Right forelimb (tissue), 1 donor: ENCODE measurements at places on chromosomes 7 and 10.
A peak's percentile ranks its signal among the peaks of the same experiment; 100 is the strongest.

- DNase-seq, result peak; percentile 27
Observed at GRCh38 chr7:128887169-128888038, 23.1 kb downstream of the KCP start.

- DNase-seq, result no peak
Observed at GRCh38 chr10:95444792-95445191, 116.4 kb downstream of the SORBS1 start.

GRCh38 chr7:23422909-23423308 lies 47.4 kb downstream of the IGF2BP3 start:
- no peak for DNase-seq

- DNase-seq, result no peak
Observed at GRCh38 chr10:54282012-54282411, 519.0 kb downstream of the PCDH15 start.

DNA sequence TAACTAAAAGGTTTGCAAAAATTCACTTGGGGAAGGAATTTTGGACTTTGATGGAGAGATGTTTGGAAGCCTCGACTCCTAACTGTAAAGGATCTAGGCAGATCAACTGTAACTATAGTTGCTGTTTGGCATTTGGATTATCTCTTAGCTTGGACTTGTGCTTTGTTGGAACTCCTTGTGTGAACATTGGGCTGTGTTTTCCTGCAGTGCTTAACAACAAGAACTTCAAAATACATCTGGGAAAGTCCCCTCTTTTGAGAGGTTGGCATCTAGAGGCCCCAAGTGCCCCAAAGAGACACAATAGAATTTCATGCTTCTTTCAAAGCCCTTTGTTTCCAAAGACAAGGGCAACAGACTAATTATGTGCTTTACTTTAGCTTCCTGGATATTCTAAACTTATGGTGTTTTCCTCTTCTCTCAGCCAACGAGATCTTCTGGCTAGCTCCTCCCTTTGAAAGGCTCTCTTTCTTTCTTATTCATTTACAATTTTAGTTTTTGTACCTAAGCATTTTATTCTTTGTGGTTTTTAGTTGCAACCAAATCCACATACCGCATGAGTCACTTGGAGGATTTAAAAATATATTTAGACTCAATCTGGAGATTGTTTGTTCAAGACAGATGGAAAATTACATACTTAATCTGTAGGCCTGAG lies 11.6 kb downstream of the ABCA13 start:
- no peak for DNase-seq

DNA sequence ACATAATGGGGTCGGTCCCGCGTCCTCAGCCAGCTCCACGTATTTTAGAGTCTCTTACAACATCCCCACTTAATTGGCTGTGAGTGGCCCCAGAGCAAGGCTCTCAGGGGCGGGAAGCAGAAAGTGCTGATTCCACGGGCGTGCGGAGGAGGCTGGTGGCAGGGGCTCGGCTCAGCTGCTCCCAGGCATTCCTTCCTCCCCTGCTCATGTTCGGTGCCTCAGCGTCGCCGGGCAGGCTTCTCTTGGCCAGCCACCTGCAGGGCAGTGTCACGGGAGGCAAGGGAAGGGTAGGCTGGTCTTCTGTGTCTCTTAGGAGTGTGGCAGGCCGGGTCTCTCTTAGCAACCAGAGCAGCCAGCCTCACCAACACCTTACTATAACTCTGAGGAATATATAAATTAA lies 33.8 kb downstream of the IL15RA start:
- peak; percentile 66 for DNase-seq

- no peak for DNase-seq
Observed at GRCh38 chr10:76640806-76641205, 996.8 kb downstream of the KCNMA1 start.

DNA sequence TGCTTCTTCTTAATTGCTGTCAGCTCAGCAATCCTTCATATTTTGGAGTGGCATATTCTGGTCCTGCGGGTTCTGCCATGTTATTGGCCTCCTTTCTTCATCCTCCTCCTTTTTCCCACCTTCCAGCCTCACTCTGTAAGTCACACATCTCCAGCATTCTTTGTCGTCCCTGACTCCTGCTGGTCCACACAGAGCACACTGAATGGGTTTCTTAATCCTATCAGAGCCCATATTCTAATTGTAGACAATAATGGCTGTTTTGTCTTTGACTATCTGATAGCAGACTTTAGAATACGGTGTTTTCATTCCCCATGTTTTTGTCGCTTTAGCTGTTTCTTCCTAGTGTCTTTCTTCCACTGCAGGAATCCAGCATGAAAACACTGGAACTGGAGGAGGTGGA lies 389.6 kb downstream of the REEP3 start:
- DNase-seq, result no peak

GRCh38 chr7:117427258-117427701 lies at the start of gene ASZ1:
TSS of gene ASZ1 (minus strand) at chr7:117427493. CDS start at chr7:117427460, 33 bp downstream.
- DNase-seq, result no peak

DNA sequence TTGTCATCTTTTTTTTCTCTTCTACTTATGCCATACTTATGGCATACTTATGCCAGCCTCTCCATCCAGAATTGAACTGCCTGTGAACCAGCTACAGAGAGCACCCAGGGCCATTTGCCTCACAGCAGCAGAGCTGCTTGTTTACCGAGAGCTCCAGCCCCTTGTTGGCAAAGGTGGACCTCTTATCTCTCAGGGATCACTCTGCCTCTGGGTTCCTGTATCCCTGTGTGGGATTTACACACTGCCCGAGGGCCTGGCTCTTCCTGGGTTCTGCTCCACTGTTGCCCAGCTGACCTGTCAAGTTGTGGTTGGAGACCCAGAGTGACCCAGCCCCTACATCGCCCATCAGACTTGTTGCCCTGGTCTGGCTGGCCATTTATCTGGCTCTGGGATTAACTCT lies 22.3 kb downstream of the MRPS33 start:
- DNase-seq, result no peak

DNA sequence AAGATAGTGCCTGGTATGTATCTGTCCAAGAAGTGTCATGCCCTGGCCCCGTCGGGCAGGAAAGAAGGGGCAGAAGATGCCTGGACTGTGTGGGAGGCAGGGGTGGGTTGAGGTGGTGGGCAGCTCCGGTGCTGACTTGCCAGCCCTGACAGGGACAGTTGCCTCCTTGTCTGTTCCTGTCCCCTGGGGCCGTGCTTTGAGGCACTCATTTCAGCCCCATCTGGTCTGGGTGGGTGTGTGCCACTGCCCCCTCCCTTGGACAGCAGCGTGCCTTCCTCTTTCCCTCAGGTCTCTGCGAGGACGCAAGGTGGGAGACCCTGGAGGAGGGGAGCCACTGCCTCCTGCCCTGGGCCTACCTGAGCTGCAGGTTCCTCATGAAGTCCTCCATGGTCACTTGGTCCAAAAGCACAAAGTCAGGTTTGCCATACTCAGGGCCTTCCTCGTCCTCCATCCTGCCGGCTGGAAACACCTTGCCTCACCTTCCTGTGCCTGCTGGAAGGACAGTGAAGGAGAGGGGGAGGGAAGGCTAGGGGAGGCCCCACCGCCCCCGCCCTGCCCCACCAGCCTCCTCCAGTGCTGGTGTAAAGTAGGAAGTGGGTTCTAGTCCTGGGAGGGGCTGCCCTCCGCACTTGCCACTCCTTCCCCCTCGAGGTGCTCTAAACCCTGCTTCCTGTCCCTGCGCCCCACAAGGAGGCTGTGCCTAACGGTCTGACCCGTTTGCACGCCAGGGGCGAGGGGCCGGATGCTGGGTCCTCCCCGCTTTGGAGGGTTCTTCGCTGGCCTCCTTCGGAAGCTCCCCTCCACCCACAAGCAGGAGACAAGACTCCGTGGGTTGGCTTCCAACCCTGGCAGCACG lies at the start of gene MYO1G:
Gene MYO1G, minus strand, starts transcription at position 505 of the 856 bp plus-strand sequence. Its CDS starts 54 bp downstream, at position 451.
- no peak for DNase-seq

DNA sequence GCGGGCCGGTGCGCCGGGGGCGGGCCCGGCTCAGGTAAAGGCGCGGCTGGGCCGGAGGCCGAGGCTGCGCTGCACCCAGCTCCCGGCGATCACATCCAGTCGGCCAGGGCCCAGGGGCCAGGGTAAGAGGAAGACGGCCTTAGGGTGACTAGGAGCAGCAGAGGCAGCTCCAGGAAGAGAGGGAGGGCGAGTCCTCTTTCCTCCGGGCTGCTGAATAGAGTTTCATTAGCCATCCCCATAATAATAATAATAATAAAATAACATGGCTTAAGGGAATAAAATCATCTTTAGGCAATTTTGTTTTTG lies 44.8 kb upstream of the CDK1 start:
- DNase-seq, result no peak

- peak; percentile 70 for DNase-seq
Observed at GRCh38 chr10:124534231-124534798, 72.7 kb downstream of the LHPP start.

GRCh38 chr10:43340619-43341018 lies 30.8 kb upstream of the FXYD4 start:
- DNase-seq, result peak; percentile 23

DNA sequence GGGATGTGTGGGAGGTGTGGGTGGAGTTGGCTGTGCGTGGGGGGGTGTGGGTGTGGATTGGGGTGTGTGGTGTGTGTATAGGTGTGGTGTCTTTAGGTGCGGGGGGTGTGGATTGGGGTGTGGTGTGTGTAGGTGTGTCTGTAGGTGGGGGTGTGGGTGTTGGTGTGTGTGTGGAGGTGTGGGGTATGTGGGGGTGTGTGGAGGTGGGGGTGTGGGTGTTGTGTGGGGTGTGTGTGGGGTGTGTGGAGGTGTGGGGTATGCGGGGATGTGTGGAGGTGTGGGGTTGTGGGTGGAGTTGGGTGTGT lies 33.9 kb downstream of the SPDYE17 start:
- no peak for DNase-seq

DNA sequence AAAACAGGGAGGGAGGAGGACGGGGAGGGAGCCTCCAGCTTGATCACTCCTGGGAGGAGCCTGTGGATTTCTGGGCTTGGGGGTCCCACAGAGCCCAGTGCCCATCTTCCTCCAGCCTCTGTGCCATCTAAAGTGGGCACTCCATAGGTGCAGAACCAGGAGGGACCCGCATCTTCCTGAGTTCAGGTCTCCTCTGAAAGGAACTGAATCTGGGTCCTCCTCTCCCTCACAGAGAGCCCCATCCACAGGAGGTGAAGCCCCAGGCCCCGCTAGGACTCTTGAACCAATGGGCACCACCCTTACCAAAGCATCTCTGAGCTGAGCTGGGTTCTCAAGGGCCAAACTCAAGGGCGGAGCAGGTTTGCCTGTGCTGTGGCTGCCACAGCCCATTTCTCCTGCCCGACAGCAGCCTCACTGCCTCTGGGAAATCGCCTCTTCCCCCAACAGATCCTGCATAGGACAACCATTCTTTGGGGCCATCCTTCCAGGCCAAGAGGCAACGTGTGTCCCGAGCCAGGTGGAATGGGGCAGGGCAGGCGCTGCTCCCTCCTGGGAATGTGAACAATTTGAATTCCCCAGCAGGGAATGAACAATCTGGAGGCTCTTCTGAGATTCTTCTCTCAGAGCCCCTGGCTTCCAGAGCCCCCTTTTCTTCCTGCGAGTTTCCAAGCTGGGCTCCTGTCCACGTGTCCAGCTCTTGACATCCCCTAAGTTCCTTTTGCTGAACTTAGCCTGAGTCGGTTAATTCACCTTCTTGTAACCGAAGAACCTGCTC lies 411.0 kb upstream of the FOXK1 start:
- no peak for DNase-seq

- no peak for DNase-seq
Observed at GRCh38 chr10:74488907-74489306, 337.5 kb upstream of the KAT6B start.

GRCh38 chr7:51031216-51031615 lies 248.5 kb upstream of the GRB10 start:
- DNase-seq, result peak; percentile 27

DNA sequence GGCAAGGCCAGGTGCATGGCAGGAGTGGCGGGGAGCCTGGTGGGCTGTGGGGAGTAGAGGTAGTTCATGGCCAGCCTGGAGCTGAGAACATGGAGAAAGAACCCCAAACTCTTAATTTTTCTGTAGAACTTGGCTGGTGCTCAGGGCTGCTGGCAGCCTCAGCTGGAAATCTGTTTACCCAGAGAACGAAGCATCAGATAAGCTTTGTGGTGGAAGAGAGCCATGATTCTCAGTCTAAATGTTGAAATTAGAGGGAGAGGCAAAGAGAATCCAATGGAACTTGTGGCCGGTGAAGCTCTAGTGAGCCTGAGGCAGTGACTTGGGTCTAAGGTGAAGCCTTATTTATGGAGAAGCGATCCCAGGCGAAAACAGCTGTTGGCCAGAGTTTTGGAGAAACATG lies 126.4 kb downstream of the CCDC3 start:
- no peak for DNase-seq

DNA sequence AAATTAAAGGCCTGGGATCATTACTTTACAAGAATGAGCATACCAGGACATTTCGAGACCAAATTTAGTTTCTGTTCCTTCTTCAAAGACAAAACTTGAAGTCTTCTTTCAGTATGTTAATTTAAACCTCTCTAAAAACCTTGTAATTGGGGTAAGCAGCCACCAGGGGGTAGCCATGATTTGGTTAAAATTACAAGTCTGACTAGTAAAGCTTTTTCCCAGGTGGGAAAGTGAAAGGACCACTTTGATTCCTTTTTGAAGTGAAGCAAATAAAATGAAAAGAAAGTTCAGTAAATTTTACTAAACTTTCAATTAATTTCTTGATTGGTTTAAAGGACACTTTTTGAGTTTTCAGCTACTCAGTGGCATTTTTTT lies 294.3 kb downstream of the BBS9 start:
- no peak for DNase-seq

- peak; percentile 9 for DNase-seq
Observed at GRCh38 chr7:27125986-27126394, 4.6 kb downstream of the HOXA4 start.

- peak; percentile 24 for DNase-seq
Observed at GRCh38 chr7:149884016-149884415, 10.2 kb downstream of the ATP6V0E2 start.

DNA sequence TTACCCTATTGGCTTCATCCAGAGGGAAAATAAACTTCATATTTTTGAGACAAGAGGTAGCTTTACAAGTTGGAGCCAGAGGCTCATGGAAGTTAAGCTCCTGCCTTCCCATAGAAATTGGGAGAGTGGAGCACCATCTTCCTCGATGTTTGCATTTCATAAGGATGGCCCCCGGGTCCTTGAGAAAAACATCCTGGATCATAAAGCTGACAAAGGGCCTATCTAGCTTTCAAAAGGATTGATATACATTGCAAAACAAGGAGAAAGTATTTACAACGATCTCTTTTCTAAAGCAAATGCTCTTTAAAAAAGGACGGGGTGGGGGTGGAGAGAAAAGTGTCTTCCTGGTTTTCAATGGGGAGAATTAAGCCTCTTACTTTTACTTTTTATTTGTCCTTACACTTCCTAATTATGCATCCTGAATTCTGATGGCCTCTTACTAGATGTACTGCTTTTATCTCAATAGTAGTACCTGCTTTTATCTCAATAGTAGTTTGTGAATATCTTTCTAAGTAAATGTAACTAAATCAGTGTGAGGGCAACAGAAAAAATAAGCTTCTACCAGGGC lies 65.6 kb downstream of the PTPRZ1 start:
- DNase-seq, result no peak

GRCh38 chr10:98444314-98445006 lies 2.3 kb downstream of the HPS1 start:
- no peak for DNase-seq

GRCh38 chr10:132963430-132963960 lies 21.1 kb upstream of the CFAP46 start:
- DNase-seq, result no peak

DNA sequence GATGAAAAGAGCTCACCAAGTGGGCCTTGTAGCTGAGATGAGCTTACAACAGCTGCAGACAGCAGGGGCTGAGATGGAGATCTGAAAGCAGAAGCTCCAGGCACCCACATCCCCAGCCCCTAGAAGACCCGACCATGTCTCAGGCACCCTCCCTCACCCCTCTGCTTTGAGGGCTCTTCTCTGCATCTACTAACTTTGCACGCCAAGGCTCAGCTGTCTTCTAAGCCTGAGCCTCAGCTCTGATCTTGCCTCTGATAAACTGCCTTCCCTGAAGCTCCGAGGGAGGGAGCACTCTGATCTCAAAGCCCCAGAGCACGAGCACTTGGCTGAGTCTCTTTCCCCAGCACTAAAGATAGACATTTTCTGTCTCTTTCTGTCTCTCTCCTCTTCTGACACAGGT lies 42.0 kb downstream of the ANXA8 start:
- DNase-seq, result no peak
